Stimulated activated CD4-positive, alpha-beta T cell treated with anti-CD3 and anti-CD28 coated beads, TNF-alpha, amount 100 ng/mL, for 48 hours (primary cell): ENCODE measurements at places on chromosomes 16 and 17.
A peak's percentile ranks its signal among the peaks of the same experiment; 100 is the strongest.

DNA sequence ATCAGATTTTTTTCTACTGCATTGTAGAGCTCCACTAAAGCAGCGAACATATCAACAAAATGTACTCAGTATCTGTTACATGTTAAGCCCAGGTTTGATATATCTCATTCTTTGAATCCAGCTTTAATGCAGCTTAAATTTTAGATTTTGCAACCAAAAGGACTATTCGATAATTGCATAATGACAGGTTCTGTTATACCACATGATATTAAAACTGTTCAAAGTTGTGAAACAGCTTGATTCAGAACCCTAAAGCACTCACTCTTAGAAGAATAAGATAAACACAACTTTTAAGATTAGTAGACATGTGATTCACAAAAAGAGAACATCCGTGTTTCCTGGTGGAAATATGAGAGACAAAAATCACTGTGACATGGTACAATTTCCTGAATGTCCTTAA lies 427.9 kb downstream of the CDH11 start:
- no peak for DNase-seq

GRCh38 chr17:69773081-69773480 lies 301.9 kb upstream of the KCNJ16 start:
- no peak for DNase-seq

GRCh38 chr17:1060991-1061390 lies 64.1 kb downstream of the TIMM22 start:
- no peak for DNase-seq

DNA sequence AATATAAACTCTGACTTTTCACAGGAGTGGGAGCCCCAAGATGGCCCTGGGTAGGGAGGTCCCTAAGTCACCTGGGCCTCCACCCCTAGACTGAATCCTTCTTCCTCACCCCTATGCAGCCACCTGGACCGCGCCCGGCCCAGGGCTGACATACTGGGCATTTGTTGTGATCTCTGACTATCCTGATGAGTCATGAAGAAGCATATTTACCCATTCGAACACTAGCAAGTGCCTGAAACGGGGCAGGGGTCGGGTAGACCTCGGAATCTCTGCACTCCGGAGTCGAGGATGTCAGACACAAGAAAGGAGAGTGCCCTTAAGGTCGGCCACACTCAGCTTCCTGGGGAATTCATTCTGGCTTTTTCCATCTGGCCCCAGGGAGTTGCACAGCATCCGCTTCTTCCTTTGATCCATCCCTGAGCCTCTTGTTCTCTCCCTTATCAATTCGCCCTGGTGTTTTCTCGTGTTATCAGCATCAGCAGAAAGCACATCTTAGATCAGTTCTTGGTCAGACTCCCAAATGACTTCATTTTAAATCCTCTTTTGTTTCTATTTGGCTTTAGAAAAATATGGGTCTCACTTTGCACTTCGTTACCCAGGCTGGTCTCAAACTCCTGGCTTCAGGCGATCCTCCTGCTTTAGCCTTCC lies 10.4 kb downstream of the METTL22 start:
- no peak for DNase-seq

GRCh38 chr17:4718276-4718675 lies 7.8 kb downstream of the ARRB2 start:
- no peak for DNase-seq

GRCh38 chr16:75584108-75584507 lies 17.9 kb downstream of the GABARAPL2 start:
- no peak for DNase-seq

DNA sequence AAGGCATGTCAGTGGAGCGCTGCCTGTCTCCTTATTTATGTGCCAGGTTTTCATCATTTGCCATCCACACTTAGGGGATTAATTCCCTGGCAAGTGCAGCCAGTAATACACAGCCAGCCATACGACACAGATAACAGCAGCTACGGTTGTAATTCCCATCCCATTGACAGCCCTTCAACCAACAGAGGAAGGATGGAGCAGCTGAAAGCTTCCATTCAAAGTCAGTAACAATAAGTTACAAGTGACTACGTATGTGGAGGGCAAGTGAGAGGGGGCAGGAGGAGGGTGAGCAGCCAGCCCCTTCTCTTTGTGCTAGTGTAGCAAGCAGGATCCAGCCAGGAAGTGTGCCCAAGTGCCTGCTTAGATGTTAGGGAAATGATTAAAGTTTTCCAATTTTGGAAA lies 53.8 kb upstream of the LYRM9 start:
- DNase-seq = no peak

GRCh38 chr16:53664724-53665345 lies 38.8 kb downstream of the RPGRIP1L start:
- peak; percentile 0 for DNase-seq

DNA sequence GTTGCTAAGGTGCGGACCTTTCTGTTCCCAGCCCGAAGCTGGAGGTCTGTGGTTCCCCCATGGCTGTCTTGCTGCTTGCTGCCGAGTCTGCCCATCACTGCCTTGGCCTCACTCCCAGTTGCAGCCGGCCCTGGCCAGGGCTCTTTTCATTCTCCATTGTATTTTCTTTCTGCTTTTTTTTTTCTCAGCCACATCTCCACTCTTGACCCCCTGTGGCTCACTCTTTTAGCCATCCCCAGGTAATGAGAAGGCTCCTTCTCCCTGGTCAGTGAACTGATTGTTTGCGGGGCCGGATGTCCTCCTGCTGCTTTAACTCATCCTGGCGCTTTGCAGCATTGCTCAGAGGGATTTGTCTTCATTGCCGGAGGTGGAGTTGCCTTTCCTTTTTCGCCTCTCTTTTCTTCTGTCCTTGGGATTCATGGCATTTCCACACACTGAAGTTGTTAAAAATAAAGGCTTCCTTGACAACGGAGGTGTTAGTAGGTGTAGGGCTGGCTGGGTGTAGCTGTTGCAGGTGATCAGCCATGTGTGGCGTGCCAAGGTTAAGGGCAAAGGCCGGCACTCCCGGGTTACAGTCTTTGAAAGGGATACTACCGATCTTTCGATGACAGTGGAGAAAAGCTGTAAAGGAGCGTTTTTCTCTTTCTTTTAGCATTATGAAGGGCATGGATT lies 34.1 kb downstream of the MAP2K6 start:
- DNase-seq = no peak

DNA sequence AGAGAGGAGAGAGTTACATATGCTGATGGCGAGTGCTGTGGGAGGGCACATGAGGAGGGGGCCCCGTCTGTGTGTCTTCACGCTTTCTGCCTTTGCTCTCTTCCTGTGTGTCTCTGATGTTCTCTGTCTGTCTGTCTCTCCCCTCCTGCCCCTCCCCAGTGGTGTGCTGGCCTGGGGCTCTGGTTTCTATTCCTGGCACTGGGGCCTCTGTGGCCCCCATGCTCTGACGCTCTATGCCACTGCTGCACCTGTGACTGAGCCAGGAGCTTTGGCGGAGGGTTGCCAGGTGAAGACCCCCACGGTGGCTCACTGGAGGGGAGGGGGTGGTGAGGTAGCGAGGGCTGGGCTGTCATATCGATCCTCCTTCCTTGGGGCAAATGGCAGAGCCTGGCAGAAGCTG lies 24.6 kb upstream of the BRD7 start:
- DNase-seq = no peak

DNA sequence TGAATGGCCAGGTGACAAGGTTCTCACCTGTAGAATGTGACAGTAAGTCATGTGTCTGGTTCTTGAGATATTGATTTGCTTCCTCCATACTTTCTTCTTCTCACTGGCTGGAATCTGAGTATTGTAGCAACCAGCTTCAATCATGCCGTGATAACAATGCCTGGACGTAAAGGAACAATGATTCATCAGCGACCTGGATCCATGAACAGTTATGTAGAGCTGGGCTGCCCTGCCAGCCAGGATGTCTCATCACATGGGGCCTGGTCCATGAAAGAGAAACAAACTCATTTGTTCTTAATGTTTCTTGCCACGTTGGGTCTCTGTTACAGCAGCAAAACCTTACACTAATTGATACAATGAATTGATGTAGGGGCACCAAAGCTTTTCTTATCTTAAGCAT lies 627.2 kb downstream of the TOX3 start:
- DNase-seq = no peak

DNA sequence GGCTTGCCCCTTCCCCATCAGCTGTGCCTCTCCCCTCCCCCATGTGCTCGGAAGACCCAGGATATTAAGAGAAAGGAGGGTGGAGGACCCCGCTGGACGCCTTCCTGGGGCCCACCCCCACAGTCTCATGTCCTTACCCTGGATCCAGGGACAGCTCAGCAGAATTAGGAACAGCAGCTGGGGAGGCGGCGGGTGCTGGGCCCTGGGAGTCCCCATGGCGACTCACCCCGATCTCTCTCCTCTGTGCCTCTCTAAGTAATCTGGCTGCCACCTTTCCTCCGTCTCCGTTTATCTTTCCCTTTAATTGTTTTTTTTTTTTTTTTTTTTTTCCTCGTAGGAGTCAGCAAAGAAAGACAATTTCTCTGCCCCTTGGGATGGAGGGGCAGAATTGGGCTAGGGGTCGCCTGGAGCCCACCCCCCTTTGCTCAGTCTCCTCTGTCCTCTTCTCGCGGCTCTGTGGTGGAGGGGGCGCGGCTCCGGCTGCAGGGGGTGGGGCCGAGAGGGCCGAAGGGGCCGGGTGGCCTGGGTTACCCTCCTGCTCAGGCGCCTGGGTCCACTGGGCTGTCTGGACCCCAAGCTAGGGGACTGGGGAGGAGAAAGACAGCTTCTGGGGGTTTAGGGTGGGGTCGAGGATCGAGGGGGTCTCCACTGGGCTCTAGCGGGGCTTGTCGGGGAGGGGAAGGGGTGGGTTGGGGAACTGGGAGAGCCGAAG lies 390 bp downstream of the SEZ6L2 start:
- no peak for DNase-seq

DNA sequence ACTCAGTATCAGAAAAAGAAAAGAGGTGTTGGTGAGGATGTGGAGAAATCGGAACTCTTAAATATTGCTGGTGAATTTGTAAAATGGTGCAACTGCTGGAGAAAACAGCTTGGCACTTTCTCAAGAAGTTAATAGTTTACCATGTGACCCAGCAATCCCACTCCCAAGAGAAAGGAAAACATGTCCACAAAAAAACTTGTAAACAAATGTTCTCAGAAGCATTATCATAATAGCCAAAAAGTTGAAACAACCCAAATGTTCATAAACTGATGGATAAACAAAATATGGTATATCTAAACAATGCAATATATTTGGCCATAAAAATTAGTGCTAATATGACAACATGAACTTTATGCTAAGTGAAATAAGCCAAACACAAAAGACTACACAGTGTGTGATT lies 2.6 kb upstream of the MAPK7 start:
- DNase-seq = no peak

- DNase-seq = no peak
Measured at GRCh38 chr17:50728881-50729765, 9.7 kb downstream of the LUC7L3 start.

DNA sequence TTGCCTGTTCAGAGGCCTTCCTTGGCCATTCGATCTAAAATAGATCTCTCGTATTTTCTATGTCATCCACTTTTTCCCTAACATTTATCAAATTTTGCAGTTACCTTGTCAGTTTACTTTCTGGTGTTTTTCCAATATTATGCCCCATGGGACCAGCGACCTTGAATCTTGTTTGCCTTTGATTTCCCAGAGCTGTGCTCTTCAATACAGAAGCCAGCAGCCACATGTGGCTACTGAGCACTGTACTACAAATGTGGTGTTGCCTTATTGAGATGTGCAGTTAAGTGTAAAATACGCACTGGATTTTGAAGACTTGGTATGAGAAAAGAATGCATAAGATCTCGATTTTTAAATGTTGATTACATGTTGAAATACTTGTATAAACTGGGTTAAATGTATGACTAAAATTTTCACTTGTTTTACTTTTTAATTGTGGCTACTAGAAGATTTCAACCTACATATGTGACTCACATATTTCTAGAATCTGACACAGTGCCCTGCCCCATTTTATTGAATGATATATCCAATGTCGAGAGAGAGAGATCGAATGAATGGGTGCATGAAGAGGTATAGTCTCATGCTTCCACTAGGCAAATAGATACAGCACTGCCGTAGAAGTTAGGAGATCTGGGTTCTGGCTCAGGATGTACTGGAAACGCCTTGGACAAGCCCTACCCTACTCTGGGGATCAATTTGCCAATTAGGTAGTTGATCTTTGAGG lies 824 bp upstream of the PSME3 start:
- DNase-seq = no peak
